ENCODE measurements at places on chromosomes 2 and 18.

DNA sequence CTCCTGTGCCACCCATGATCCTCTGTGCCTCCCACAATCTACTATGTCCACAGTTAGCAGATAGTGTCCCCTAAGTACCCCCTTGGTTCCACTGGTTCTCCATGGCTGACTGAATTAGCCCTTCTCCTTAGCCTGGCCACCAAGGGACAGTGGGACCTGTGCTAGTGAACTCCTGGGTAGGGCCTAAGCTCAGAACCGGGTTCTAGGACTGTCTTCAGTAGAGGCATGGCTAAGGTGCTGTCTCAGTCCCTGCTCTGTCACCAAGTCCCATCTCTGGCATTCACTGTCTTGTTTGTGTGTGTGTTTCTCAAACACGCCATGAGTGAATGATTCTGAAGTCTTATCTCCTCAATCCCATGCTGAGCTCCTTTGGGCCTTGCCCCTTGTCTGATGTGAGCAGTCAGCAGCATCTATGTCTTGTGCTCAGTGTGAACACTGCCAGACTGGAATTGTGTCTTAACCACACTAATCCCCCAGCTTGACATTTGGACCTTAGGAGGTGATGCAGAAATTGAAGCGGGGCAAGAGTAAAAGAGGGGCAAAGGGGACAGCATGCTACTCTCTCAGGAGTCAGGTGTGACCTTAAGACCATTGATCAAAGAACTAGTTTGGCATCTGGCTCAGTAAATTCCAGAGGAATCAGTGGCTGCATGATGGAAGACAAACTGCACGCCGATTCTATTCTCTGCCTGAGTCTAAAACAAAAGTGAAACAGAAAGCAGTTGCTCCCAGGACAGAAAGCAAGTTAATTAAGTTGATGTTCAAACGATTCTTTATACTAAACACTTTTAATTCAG, 190.5 kb downstream of the ALPK2 start:
- peak; percentile 54 for DNase-seq

- DNase-seq: no peak
Observed at GRCh38 chr2:126449677-126450076, 206.3 kb upstream of the GYPC start.

DNA sequence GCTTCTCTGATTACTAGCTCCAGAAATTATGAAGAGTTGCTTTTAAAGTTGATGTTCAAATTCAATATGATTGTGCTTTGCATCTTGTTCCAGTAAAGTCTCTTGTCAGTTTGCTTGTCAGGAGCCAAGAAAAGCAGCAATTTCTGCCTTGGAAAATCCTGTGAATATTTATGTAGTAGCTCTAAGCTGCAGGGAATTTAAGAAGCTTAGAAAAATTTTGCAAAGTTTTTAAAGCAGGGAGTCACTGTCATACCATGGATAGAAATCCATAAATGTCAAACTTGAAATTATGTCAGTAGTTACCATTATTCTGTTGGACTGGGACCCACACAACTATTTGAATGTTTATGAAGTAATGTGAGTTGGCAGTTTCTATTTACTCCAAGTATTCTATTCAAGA, 169.3 kb downstream of the TMEM200C start:
- no peak for DNase-seq

- no peak for DNase-seq
Observed at GRCh38 chr2:106189325-106189724, 4.8 kb downstream of the UXS1 start.

DNA sequence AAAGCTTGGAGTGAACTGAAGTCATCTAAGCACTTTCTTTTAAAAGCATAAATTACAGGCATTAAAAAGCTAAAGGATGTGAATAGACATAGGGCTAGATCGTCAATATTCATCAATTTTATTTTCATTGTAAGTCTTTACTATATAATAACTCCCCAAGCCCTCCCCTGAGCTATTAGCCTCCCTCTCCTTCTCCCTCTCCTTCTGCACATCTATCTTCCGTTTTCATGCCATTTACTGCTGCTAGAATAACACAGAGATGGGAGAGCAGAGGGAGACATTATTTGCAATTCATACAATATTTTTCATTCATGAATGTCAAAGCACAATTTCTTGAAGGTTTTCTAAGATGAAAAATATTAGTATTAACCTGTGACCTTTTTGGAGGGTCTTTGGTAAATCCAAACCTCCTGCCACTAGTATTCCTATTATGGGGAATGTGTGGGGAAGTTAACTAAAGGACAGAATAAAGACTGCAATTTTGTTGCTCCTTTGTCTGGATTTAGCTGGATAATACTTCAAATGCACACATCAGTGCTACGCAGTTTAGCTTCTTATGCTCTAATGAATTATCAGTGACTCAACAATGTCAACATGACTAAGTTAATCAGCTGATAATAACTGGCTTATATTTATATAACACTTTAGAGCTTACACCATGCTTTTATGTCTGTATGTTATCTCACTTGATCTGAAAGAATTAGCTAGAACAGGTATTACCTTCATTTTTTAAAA, 28.2 kb upstream of the MFF start:
- DNase-seq: no peak

- DNase-seq: no peak
Observed at GRCh38 chr2:200042944-200043343, 87.6 kb downstream of the MAIP1 start.

- DNase-seq: no peak
Observed at GRCh38 chr18:49377742-49378141, 82.7 kb downstream of the DYM start.

DNA sequence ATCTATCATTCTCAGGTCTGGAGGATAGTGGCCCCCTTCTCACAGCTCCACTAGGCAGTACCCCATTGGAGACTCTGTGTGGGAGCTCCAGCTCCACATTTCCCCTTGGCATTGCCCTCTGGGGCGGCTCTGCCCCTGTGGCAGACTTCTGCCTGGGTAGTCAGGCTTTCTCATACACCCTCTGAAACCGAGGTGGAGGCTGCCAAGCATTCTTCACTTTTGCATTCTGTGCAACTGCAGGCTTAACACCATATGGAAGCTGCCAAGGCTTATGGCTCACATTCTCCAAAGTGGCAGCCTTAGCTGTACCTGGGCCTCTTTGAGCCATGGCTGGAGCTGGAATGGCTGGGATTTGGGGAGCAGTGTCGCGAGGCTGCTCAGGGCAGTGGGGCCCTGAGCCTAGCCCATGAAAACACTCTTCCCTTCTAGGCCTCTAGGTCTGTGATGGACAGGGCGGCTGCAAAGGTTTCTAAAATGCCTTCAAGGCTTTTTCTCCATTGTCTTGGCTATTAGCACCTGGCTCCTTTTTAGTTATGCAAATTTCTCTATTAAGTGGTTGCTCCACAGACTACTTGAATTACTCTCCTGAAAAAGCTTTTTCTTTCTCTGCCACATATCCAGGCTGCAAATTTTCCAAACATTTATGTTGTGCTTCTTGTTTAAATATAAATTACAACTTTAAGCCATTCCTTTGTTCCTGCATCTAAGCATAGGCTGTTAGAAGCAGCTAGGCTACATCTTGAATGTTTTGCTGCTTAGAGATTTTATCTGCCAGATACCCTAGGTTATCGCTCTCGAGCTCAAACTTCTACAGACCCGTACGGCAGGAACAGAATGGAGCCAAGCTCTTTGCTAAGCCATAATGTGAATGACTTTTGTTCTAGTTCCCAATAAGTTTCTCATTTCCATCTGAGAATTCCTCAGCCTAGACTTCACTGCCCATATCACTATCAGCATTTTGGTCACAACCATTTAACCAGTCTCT, 206.5 kb downstream of the CPS1 start:
- DNase-seq: no peak

- no peak for DNase-seq
Observed at GRCh38 chr2:29061616-29062015, 12.7 kb downstream of the PCARE start.

GRCh38 chr2:122328816-122329215, 573.4 kb downstream of the TSN start:
- DNase-seq: peak; percentile 6

Data from GM03348 (cell line).